ENCODE measurements at places on chromosomes 12 and 14.

DNA sequence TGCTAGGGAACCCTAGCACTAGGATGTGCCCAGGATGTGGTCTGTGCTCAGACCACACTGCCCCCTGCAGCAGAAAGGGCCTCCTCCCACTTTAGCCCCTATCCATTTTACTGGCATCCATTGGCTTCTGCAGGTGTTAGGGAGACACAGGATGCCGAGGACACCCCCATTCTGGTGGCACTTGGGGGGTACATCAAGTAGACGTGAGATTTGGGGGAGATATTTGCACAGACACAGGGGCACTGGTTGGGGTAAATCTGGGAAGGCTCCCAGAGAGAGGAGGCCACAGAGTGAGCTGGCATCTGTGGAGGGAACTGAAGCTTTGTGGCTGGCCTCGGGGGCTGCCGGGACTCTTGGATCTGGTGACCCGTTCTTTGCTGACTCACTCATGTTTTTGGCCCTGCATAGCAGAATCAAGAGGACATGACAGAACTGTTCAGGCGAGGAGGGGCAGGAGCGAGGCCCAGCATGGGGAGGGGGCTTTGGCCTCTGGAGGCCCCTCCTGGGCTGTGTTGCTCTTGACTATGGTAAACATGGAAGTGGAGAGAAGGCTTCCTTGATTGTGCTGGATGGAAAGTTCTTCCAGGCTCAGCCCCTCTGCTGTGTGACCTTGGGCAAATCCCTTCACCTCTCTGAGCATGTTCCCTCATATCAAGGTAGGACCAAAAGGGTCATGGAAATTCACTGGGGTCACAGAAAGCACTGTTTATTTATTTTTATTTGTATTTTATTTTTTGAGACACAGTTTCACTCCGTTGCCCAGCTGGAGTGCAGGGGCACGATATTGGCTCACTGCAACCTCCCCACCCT, 1.8 kb downstream of the PLBD2 start:
- DNase-seq: no peak

DNA sequence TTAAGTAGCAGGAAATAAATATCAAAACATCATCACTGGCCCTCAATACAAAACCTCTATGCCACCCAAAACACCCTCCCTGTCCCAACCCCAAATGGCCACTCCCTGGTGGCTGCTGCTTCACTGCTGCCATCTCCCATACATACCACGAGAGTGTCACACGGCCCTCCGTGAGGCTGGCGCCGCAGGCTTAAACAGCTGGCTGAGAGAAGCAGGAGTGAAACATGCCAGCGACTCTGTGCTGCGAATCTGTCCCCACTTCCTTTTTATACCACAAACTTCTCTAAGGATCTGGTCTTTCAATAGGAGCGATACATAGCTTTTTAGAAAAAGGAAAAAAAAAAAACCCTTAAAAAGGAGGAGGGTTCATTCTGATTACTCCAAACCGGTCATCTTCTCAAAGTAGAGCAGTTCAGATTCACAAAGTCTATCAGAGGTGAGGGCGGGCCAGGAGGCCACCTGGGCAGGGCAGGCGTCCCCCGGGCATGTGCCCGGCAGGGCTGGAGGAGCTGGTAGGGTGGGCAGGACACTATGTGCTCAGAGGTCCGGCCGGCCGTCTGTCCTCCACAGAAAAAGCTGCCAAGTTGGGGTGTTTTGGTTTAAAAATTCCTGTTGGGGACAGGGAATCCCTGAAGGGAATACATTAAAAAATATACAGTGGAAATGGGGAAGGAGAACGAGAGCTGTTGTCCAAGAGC, 26.5 kb downstream of the MAX start:
- DNase-seq: no peak

GRCh38 chr14:60184905-60185555, 19.8 kb upstream of the DHRS7 start:
- no peak for DNase-seq

GRCh38 chr12:10397296-10397695, 7.5 kb upstream of the KLRK1 start:
- DNase-seq: no peak

- no peak for DNase-seq
Observed at GRCh38 chr14:65993996-65994395, 492.2 kb upstream of the CCDC196 start.

DNA sequence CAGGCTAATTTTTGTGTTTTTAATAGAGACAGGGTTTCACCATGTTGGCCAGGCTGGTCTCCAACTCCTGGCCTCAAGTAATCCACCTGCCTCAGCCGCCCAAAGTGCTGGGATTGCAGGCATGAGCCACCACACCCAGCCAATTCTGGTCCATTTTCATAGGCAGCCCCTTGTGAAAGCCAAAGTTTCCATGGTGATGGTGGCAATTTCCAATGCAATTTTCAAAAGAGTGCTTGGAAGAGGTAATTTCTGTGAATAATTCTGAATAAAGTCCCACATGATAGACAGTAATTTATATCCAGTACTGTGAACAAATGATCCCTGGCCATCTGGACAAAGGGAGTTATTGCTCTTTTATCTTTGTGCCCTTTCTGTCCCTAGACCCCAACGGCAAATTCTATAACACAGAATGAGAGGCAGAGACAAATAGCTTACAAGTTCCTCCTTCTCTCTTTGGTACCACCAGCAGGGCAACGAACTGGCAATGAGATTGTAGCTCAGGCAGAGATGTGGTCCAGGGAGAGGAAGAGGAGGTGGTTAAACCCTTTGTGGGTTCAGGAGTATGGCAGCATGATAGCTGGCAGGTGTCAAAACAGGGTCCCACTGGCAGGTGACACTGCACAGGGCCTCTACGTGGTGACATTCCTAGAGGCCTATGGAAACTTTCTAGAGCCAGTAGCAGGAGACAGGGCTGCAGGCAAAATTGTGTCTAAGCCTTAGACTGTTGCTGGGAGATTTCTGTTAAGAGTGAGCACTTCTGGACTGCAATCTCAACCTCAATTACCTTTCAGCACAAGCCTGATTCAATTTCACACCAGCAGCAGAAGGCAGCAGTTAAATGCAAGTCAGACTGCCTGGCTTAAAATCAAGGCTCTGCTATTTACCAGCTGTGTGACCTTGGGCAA, 46.5 kb downstream of the NT5DC3 start:
- no peak for DNase-seq
